HCEC 1CT (cell line): ENCODE measurements at places on chromosomes 2 and 18.

- DNase-seq: no peak
Observed at GRCh38 chr2:182638667-182639066, 77.4 kb upstream of the DNAJC10 start.

- no peak for DNase-seq
Observed at GRCh38 chr2:39735648-39736047, 43.4 kb downstream of the THUMPD2 start.

- peak; percentile 82 for DNase-seq
Observed at GRCh38 chr2:226063704-226064440, 664.4 kb downstream of the NYAP2 start.

- peak; percentile 45 for DNase-seq
Observed at GRCh38 chr2:73982140-73982617, 2.5 kb upstream of the TET3 start.

- DNase-seq: no peak
Observed at GRCh38 chr2:65357095-65357958, 75.1 kb downstream of the SPRED2 start.

GRCh38 chr2:201881741-201882140, 75.4 kb downstream of the CDK15 start:
- no peak for DNase-seq

DNA sequence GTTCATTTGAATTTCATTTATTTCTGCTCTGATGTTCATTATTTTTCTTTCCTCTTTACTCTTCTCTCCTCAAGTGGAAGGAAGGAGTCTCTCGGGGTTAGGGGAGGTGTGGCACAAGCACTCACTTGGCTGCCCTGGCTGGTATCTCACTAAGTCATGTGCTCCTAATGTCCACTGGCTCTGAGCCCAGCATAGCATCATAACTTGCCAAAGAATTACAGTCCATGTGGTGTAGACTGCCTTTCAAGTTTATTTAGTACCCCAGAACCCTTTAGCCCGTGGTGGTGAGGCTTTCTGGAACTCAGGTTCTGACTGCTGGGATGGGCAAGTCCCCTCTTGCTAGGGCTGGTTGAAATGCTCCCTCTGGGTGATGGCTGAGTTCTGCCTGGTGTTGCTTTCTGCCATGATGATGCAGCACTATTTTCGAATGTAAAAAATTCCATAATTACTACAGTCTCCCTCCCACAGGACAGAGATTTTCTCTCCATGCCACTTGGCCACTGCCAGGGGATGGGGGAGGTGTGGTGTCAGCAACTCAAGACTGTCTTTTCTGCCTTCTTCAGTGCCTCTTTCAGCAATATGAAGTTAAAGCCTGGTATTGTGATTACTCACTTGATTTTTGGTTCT, 22.2 kb downstream of the SPAG16 start:
- DNase-seq: peak; percentile 29

DNA sequence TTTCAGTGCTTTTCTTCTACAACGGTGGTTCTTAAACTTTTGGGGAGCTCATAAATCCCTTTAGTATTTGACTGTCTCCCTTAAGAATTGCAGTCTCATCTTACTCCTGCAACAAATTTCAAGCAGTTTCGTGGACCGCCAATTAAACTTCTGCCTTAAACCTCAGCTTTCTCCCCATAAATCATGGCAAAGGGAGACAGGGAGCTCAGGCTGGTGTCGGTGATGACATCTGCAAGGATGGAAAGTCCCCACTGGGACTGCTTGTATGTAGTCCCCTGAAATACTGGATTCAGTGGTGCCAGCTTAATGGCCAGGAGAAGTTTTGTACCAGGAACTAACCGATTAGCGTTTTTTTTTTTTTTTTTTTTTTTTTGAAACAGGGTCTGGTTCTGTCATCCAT, 148.7 kb upstream of the ITGA6 start:
- no peak for DNase-seq

DNA sequence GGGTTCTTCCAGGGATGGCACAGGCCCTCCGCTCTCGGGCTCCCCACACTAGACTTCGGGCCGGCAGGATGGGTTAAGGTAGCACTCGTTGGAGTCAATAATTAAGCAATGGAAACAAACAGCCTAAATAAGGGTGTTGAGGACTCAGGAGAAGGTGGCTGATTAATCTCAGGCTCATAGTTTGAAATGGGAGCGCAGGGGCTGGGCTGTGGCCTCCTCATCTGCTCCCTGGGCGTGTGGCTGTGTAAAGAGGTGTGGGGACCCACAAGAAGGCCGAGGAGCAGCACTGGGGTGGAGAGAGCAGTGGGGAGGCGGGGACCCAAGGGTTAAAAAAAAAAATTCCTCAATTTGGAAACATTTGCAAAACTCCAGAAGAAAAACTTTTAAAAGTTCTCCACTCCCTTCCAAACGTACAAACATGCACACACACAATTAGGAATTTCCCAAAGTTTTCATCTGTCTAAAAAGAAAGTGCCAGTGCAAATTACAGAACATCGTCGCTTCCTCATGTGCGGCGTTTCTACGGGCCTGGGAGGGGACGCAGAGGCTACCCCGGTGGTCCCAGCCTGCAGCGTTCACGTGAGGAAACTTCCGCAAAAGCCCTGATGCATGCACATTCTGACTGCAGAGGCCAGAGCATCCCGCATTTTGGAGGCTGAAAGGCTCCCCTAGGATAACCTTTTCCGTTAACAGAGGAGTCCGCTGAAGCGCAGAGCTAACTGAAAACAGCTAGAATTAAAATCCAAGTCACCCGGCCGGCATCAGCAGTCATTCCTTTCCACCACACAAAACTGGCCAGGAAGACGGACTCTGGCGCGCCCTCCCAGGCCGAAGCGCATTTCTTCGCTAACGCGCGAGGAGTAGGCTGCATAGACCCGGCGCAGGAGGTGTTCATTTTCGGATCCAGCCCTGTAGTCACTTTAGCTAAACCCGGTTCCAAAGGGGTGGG, 1.0 kb upstream of the TUBB6 start:
- peak; percentile 77 for DNase-seq

GRCh38 chr2:15359716-15360531, 201.2 kb downstream of the NBAS start:
- peak; percentile 93 for DNase-seq

DNA sequence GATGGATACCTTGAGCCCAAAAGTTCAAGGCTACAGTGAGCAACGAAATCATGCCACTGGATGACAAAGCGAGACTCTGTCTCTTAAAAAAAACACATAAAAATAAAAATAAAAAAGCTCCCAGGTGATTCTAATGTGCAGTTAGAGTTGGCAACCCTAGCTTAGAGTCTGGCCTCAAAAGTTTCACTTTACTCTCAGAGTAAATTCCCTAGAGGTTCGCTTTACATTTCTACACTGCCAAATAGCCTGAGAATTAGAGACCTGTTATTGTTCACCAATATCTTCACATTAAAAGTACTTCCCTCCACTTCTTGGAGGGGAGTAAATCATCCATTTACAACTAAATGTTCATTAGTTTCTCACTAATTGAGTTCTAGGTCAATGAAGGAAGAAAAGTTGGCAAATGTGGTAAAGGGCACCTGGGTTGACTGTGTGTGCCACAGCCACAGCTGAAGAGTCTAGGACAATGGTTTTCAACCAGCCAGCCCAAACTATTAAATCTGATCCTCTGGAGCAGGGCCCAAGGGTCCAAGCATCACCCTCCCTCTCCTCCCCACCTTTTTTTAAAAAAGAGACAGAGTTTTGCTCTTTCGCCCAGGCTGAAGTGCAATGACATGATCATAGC, 15.2 kb upstream of the TMEM37 start:
- no peak for DNase-seq

DNA sequence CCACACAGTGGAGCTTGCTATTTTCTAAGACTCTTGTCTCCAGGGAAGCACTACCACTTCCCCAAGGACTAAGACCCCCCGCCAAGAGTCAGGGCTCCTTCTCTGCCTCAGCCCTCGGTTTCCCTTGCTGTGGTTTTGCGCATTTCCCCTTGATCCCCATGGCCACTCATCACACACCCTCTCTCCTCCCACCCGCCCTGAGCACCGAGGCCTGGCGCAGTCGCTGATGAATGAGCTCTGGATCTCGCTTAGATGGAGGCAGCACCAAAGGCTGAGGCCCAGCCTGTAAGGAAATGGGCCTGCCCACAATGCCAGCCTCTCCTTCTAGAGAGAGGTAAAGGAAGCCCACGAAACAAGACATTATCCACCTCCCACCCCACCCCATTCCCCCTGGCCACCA, 96.9 kb downstream of the TNS1 start:
- DNase-seq: no peak

DNA sequence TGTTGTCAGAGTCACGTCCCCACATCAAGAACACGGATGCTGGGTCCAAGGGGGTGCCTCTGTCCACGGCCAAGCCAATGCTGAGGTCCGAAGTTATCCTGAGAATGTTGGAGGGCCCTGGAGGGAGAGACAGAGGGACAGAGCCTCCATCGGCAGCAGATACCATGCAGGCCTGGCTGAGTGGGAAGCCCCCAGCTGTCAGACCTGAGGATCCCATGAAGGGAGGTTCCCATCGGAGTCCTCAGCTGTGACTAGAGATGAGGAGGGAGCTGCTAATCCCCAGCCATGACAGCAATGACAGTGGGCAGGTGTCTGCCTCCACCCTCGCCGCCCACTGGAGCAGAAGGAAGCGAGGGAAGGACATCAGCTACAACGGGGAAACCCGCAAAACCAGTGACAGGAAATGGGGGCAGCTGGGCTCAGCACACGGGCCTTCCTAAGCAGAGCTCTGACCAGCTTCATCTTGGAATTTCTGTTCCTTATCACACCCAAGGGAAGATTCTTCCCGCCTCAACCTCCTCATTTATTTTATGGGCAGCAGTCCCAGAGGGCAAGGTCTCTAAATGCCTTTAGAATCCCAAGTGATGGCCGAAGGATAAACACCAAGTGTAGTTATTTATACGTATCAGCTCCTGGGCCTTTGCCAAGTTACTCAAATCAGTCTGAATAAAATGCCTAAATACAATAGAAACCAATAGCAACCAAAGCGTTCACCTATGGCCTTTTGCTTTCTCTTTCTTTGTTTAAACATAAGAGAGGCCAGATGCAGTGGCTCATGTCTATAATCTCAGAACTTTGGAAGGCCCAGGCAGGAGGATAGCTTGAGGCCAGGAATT, 32.2 kb downstream of the FAM178B start:
- DNase-seq: no peak

DNA sequence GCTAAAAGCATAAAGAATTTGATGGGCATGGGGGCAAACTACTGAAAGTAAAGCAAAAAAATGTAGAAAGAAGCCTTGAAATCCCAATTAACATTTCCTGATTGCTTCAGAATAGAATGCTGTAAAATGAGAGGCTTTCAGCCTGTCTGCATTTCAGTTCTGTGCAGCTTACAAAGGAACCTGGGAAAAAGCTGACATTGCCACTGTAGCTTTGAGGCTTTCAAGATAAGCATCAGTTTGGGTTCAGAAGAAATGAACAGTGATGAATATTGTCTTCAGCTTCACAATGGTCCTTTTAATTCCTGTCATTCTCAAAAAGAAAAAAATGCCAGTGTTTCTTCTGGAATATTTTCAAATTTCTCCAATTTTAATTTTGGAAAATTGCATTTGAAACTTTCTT, 242.7 kb downstream of the LRRTM1 start:
- DNase-seq: no peak
